ENCODE measurements at places on chromosomes 13 and 19.

GRCh38 chr19:54390942-54391577 is 24.2 kb upstream of the TTYH1 start:
- no peak overlapping the region for H3K27ac ChIP-seq
- peak; percentile 45 for DNase-seq
- peaks cover 2% of the 10 kb centered on the region for H3K27me3 ChIP-seq
- H3K36me3 ChIP-seq = no peaks in the 10 kb centered on the region

DNA sequence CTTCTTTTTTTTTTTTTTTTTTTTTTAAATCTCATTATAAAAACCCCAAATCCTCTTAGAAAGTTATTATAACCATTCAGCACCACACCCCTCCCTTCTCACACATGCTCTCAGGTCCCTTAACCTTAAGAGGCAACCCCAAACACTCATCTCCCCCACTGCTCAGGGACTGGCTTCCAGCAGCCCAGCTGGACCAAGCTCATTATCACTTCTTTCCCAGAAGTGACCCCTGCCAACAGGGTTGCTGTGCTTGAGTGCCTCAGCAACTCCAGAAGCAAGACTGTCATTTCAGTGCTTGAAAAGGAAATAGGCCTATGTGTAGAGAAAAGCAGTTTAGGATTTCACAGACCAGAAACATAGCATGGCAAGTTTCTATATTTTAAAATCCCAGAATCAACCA is 84.3 kb downstream of the SLAIN1 start:
- H3K27ac ChIP-seq = no peak overlapping the region
- H3K4me1 ChIP-seq = no peaks in the 10 kb centered on the region
- H3K36me3 ChIP-seq = no peaks in the 10 kb centered on the region

DNA sequence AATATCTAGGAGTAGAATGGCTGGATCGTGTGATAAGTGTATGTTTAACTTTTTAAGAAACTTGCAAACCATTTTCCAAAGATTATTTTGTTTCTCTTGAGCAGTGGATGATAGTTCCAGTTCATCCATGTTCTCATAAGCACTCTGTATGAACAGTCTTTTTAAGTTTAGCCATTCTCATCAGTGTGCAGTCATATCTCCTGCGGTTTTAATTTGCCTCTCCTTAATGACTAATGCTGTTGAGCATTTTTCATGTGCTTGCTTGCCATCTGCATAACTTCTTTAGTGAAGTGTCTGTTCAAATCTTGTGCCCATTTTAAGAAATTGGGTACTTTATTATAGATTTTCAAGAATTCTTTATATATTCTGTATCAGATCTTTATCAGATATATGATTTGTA is 58.6 kb downstream of the WASF3 start:
- H3K27ac ChIP-seq = no peak overlapping the region
- H3K4me1 ChIP-seq = peaks cover 5% of the 10 kb centered on the region
- H3K36me3 ChIP-seq = no peaks in the 10 kb centered on the region
- H3K27me3 ChIP-seq = no peaks in the 10 kb centered on the region
- no peak for DNase-seq

- DNase-seq = no peak
- H3K4me3 ChIP-seq = no peak overlapping the region
- H3K36me3 ChIP-seq = no peaks in the 10 kb centered on the region
- no peak overlapping the region for H3K27ac ChIP-seq
Measured at GRCh38 chr19:48543121-48543710, 8.8 kb upstream of the SULT2B1 start.

DNA sequence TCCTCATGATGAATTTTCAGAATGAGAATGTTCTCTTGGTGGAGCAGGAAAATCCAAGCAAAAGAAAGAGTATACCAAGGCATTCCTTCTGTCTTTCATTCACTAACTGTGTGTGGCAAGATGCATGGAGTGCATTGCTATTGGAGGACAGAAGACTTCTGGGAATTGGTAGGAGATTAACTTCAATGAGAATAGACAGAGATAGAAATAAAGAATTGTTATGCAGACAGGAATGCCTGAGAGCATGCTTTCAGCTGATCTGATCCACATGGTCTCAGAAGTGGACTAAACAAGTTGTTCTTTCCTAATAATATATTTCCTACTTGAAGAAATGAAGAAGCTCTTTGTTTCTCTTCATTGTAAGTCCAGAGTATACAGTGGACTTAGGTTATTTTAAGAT is 303.6 kb downstream of the MYO16 start:
- H3K36me3 ChIP-seq = no peaks in the 10 kb centered on the region
- H3K27me3 ChIP-seq = no peaks in the 10 kb centered on the region
- no peak overlapping the region for H3K4me3 ChIP-seq
- no peaks in the 10 kb centered on the region for H3K4me1 ChIP-seq

- H3K36me3 ChIP-seq = no peaks in the 10 kb centered on the region
- no peak for DNase-seq
- no peak overlapping the region for H3K27ac ChIP-seq
- H3K4me1 ChIP-seq = no peaks in the 10 kb centered on the region
Measured at GRCh38 chr13:35781036-35782000, 304.8 kb upstream of the MAB21L1 start.

DNA sequence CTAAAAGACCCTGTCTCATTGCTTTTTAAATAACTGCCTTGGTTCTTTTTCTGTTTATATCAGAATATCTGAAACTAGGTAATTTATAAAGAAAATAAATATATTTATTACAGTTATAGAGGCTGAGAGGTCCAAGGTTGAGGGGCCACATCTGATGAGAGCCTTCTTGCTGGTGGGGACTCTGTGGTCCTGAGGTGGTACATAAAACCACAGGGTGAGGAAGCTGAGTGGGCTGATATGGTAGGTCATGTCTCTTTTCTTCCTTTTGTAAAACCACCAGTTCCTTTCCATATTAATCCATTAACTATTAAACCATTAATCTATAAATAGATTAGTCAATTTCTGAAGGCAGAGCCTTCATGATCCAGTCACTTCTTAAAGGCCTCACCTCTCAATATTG is 109.5 kb upstream of the SPRY2 start:
- H3K4me1 ChIP-seq = peaks cover 6% of the 10 kb centered on the region
- H3K27me3 ChIP-seq = no peaks in the 10 kb centered on the region
- no peak for DNase-seq

GRCh38 chr13:44903574-44903985 is 85.7 kb downstream of the NUFIP1 start:
- no peak for DNase-seq
- peak overlapping the region; percentile 9 for H3K27ac ChIP-seq
- H3K27me3 ChIP-seq = no peaks in the 10 kb centered on the region
- H3K36me3 ChIP-seq = no peaks in the 10 kb centered on the region
- no peaks in the 10 kb centered on the region for H3K4me1 ChIP-seq

DNA sequence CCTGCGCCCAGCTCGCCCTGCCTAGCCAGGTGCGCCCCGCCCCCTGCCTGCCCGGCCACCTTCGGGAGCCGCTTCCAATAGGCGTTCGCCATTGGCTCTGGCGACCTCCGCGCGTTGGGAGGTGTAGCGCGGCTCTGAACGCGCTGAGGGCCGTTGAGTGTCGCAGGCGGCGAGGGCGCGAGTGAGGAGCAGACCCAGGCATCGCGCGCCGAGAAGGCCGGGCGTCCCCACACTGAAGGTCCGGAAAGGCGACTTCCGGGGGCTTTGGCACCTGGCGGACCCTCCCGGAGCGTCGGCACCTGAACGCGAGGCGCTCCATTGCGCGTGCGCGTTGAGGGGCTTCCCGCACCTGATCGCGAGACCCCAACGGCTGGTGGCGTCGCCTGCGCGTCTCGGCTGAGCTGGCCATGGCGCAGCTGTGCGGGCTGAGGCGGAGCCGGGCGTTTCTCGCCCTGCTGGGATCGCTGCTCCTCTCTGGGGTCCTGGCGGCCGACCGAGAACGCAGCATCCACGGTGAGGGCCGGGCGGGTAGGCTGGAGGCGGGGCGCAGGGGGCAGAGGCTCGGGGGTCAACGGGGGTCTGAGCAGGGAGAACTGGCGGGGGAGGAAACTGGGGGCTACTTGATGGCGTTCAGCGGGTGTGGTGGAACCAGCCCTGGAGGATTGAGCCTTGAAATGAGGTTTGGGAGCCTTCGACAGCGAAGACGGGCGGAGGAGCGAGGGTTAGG is at the start of gene SPINT2:
Gene SPINT2, plus strand, starts transcription at position 88 of the 727 bp plus-strand sequence. Its CDS starts 320 bp downstream, at position 408.
- H3K4me3 ChIP-seq = peak within 1 kb of the TSS; percentile 20
- no peaks in the 10 kb centered on the region for H3K36me3 ChIP-seq
- H3K27me3 ChIP-seq = no peaks in the 10 kb centered on the region
- H3K27ac ChIP-seq = peak within 1 kb of the TSS; percentile 46

GRCh38 chr19:18967358-18968146 is 26.5 kb upstream of the HOMER3 start:
- DNase-seq = peak; percentile 41
- peak overlapping the region; percentile 70 for H3K27ac ChIP-seq
- H3K27me3 ChIP-seq = no peaks in the 10 kb centered on the region
- no peaks in the 10 kb centered on the region for H3K4me1 ChIP-seq
- H3K4me3 ChIP-seq = no peak overlapping the region

DNA sequence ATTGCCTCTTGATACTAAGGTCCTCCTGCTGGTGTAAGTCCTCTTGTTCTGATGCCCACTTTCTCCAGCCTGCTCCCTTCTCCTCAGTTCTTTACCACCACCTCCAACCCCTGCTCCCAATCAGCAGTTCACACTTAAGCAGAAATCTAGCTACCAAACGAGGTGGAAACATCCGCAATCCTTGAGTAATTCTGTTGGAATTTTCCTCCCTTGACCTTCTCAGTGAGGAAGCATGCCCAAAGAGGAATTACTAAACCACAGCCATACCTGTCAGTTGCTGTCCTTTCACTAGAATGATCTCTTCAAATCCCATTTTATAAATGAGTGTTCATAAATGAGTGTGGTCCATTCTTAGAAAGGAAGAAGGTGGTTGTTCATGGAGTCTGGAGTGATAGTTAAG is 289.9 kb downstream of the DACH1 start:
- no peak overlapping the region for H3K4me3 ChIP-seq
- H3K27ac ChIP-seq = no peak overlapping the region
- DNase-seq = no peak
- H3K4me1 ChIP-seq = no peaks in the 10 kb centered on the region
- no peaks in the 10 kb centered on the region for H3K27me3 ChIP-seq

DNA sequence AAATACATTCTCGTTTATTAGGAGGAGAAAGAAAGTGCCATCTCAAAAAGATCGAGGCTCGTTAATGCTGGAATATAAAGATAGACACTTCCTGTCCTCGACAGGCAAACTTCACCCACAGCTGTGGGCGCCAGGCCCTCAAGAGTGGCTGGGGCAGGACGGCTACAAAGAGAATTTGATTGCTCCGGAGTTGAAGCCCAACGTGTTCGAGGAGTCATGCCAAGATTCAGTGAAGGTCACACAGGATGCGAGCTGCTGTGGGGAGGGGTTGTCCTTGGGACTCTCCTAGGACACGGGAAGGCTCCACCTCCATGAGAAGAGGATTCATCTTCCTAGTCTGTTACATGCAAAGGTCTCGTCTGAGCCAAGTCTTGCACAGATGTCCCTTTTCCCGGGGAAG is 16.3 kb upstream of the PTPRS start:
- H3K36me3 ChIP-seq = no peaks in the 10 kb centered on the region
- no peaks in the 10 kb centered on the region for H3K27me3 ChIP-seq
- H3K27ac ChIP-seq = no peak overlapping the region
- H3K4me1 ChIP-seq = no peaks in the 10 kb centered on the region
- DNase-seq = no peak

DNA sequence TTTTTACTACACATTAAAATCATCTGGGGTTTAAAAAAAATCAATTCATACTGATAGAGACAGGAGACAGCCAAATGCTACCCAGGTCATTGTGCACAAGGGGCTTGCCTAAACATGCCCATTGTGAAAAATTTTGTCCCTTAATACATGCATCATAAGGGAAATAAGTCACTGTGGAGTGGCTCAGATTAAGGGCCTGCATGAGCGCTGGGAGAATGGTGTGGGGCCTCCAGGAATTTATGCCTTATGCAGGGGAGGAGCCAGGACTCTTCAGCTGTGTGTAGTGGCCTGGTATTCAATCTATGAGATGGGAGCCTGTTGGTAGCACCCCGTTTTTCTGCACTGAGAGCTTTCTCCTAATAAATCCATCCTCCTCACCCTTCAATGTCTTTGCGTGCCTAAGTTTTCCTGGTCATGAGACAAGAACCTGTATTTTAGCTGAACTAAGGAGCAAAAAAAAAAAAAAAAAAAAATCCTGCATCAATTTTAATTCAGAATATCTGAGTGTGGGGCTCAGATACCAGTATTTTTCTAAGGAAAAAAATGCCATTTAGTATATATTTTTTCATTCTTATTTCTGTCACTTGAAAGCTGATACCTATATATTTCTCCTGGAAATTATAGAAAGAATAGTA is 997.6 kb upstream of the ATXN8OS start:
- no peak overlapping the region for H3K4me3 ChIP-seq
- DNase-seq = no peak
- no peaks in the 10 kb centered on the region for H3K36me3 ChIP-seq
- H3K27ac ChIP-seq = no peak overlapping the region
- H3K27me3 ChIP-seq = no peaks in the 10 kb centered on the region

DNA sequence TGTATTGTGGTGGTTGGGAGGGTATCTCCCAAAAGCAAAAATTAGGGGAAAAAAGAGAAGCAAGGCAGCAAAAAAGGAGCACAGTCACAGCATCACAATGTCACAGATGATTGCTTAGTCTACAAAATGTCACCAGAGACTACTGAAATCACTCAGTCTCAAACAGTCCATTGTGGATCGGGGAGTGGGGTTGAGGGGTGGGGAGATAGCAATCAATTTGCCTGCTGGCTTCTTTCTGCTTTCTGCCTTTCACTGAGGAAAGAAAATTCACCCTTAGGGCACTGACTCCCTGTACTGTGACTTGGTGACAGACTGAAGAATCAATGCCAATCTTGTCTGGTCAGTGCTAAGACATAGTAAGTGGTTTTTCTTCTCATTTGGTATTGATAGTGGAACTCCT is 2127.1 kb upstream of the PCDH20 start:
- no peak overlapping the region for H3K27ac ChIP-seq
- no peaks in the 10 kb centered on the region for H3K4me1 ChIP-seq
- H3K27me3 ChIP-seq = peaks cover 8% of the 10 kb centered on the region
- H3K36me3 ChIP-seq = no peaks in the 10 kb centered on the region

GRCh38 chr13:109204657-109205056 is 575.2 kb downstream of the MYO16 start:
- H3K4me3 ChIP-seq = no peak overlapping the region
- no peak overlapping the region for H3K27ac ChIP-seq
- H3K36me3 ChIP-seq = no peaks in the 10 kb centered on the region
- no peaks in the 10 kb centered on the region for H3K27me3 ChIP-seq
- DNase-seq = no peak

DNA sequence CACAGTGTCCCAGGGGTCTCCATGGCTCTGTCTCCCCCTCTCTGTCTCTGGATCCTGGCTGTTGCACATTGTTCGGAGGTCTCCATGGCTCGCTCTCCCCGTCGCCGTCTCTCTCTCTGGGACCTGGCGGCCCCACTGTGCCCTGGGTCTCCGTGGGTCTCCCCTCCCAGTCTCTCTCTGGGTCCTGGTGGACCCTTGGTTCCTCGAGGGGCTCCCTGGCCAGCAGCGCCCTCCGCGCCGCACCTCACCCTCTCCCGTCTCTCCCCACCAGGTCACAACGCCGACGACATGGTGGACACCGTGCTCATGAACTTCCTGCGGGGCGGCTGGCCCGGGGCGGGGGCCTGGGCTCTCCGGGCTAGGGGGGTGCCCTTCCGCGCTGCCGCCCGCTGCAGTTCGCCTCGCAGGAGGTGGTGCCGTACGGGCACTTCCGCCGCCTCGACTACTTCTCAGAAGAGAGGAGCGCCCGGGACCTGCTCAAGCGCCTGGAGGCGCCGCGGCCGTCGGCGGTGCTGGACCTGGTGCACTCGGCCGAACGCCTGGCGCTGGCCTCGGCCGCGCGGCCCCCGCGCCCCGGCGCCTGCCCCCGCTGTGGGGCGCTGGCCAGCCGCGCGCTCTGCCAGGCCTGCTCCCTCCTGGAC is 29.1 kb downstream of the SIGLEC5 start:
- H3K27ac ChIP-seq = no peak overlapping the region
- no peaks in the 10 kb centered on the region for H3K4me1 ChIP-seq
- no peaks in the 10 kb centered on the region for H3K27me3 ChIP-seq
- DNase-seq = no peak
- no peaks in the 10 kb centered on the region for H3K36me3 ChIP-seq

- H3K36me3 ChIP-seq = no peaks in the 10 kb centered on the region
- DNase-seq = no peak
- peaks cover 6% of the 10 kb centered on the region for H3K4me1 ChIP-seq
- H3K27ac ChIP-seq = peak overlapping the region; percentile 21
Measured at GRCh38 chr19:49814010-49814409, 918 bp upstream of the FUZ start.

Data from liver (tissue), 10 donors.